NCI-H2227 treated with DMSO at 0.1 percent for 48 hours (cell line): ENCODE measurements at places on chromosomes 4 and X.

- no peak for DNase-seq
These were observed 185.6 kb downstream of the IQCM start for GRCh38 chr4:149630064-149630463.

- DNase-seq: peak; percentile 69
These were observed 2.5 kb downstream of the NYX start for GRCh38 chrX:41449615-41450014.

- no peak for DNase-seq
These were observed 5.1 kb upstream of the ASB9 start for GRCh38 chrX:15274946-15275345.

GRCh38 chrX:77167993-77168392, 279.2 kb upstream of the FGF16 start:
- no peak for DNase-seq

- peak; percentile 20 for DNase-seq
These were observed at the start of gene ITGB1BP2 for GRCh38 chrX:71301195-71301924. Gene ITGB1BP2, plus strand, starts transcription at chrX:71301750. Its CDS starts 57 bp downstream, at chrX:71301807.

DNA sequence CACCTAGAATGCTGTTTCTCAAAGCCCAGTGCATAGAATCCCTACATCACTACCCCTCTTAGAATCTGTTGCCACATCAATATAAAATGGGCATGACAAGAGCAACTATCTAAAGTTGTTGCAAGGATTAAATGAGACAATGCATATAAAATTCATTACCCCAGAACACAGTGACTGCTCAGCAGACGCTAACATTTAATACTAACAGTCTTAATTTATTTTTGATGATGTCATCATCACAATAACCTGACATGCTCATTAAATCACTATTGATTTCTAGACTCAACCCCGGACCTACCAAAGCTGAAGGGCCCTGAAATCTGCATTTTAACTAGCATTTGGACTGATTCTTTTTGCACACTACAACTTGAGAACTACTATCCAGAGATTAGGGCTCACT, 3.9 kb downstream of the ARSJ start:
- DNase-seq: no peak

- no peak for DNase-seq
These were observed 3.3 kb downstream of the CXCL1 start for GRCh38 chr4:73872316-73873108.

DNA sequence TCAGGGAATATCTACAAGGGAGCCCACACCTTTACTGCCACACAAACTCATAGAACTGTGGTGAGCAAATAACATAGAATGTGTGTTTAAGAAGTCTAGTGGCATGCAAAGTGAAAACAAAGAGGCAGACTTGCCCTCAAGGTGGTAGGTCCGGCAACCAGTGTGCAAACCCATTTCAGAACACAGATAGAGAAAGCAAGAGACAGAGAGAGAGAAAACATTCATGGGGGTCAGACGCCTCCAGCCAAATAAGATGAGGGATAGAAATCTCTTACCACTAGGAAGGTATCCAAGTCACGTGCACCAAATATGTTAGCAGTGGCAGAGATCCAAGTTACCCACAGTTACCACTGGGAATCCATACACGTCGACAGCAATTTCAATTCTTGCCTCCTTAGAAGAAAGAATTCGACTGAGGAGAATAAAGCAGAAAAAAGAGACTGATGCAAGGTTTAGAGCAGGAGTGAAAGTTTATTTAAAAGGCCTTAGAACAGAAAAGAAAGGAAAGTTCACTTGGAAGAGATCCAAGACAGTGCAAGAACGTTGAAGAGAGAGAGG, 252.8 kb downstream of the NAP1L3 start:
- DNase-seq: no peak

DNA sequence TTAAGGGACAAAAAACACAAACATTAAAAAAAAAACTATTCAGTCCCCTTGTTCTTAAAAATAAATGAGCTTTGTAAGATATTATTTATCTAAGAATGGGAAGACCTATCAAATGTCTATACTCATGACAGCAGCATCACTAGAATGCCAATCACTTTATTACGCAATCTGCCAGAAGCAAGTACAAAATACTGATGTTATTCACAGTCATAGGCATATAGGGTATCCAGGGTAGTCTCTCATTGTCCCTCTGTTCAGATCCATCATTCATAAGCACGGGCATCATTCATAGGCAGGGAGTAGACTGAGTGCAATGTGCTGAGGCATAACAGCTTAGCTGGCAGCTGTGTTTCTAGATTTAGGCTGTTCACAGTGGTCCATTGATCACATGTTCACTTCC, 109.1 kb downstream of the EPHA5 start:
- no peak for DNase-seq

DNA sequence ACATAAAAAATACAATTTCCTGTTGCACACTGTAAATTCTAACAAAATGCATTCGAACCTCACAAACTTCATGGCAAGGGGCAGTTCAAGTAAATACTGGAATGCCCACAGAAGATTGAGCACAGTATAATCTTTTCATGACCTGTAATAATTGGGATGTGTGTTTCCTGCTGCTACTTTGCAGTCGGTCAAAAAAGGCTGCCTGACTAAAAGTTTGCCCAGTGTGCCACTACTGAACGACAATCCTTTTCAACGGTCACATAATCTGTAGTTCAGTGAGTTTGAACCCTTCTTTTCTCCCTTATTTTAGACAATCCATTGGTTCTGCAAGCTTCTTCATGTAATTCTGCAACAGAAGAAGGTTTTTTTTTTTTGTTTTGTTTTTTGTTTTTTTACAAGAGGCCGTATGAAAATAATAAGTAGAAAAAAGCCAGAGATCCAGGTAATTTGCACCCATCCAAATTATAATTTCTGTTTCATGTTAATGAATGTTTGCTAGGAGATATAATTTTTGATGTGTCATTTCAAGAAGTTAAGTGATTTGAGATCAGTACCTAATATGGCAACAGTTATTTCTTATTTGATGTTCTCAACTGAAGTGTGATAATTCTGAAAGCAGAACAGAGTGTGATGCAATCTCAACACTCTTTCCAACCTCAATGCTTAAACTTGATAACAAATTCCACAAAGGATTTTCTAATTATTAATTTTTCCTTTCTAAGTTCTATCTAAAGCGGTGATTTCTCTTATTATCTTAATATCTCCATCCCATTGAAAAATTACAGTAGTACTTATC, 237.6 kb downstream of the FSTL5 start:
- no peak for DNase-seq

GRCh38 chrX:100379388-100379986, 30.6 kb downstream of the PCDH19 start:
- DNase-seq: peak; percentile 13

DNA sequence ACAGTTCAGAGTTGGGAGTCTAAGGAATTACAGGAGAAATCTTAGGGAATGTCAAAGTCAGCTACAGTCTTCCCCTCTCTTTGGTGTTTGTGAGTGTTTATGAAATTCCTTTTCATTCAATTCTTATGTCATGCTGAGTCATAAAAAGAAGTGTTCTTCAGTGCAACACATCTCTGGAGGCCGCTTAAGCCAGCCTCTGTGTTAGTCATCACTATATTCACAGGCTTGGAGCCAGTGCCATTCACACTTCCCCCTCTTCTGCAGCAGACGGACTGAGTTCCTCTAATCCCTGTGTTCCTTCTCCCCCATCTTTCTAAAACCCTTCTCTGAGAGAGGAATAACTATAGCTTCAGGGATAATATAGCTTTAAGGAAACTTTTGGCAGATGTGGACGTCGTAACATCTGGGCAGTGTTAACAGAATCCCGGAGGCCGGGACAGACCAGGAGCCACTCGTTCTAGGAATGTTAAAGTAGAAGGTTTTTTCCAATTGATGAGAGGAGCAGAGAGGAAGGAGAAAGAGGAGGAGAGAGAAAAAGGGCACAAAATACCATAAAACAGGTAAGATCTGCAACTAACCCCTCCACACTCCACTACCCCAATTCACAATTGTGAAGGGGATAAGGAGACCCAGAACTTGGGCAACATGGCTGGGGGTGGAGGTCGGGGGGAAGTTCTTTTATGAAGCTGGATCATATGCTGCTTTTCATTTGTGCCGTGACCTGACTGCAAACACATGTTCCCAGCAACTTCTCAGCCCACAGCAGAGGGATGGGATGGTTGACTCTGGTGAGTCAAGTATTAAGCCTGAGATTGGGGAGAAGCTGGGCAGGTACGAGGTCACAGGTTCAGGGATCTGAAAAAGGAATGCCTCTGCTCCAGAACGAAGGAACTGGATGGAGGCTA, at the start of gene SRPX2:
SRPX2 (plus strand) TSS at position 244 of the 905 bp plus-strand sequence. CDS start 2,124 bp downstream, outside the sequence.
- no peak for DNase-seq

DNA sequence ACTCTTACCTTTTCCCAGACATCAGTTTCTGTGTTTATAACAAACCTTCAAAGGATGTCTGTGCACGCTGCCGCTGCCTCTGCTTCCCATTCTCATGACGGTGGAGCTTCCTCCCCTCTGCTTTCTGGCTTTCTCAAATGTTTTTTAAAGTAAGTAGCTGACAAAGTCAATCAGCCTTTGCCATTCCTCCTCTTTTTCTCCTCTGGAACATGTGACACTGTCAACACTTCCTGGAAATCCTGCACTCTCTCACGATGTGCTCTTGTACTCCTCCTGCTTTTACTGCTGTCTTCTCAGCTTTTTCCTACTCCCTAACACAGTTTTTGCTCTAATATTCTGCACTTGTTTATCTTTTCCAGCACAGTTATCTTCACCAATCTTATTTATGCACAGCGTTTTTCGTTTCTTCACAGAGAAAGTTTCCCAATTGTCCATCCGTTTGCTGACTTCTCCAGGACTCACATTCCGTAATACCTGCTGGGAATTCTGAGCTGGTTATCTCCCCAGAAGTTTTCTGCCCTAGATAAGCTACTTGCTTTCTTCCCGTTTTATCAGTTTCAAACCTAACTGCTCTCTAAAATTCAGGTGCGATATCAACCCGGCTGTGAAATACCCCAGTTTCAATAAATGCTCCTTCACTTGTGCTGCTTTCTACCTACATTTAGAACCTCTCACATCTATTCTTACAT, 465.6 kb upstream of the AGA start:
- no peak for DNase-seq

DNA sequence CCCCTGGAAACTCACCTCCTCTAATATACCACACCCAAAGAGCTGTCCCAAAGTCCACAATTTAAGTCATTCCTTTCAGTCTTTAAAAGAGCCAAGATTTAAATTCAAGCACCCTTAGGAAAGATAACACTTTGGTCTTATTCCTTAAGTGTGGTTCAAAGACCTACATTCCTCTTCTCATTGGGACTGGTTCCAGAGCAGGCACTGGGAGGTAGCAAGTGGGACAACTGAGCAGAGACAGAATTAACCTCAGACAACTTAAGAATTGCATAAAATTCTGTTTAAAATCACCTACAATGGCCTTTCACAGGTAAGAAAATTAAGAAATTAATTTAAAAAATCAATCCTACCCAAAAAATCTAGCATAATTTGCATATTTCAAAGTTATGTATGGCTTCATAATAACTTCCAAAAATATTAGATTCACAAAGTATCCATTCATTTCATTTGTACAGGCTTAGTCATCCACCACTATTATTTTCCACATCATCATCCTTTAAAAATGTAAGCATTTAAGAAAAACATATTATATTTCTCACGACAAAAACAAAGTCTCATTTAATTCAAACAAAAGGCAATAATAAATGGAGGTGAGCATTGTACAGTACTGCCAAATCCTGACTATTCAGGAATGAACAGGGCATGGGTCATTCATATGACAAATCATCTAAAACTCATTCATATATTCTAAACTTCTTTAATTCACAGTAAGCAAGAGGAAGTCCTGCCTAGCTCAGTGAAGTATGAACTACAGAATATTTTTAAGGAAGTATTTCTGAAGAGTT, 13.6 kb downstream of the PRSS12 start:
- DNase-seq: no peak

DNA sequence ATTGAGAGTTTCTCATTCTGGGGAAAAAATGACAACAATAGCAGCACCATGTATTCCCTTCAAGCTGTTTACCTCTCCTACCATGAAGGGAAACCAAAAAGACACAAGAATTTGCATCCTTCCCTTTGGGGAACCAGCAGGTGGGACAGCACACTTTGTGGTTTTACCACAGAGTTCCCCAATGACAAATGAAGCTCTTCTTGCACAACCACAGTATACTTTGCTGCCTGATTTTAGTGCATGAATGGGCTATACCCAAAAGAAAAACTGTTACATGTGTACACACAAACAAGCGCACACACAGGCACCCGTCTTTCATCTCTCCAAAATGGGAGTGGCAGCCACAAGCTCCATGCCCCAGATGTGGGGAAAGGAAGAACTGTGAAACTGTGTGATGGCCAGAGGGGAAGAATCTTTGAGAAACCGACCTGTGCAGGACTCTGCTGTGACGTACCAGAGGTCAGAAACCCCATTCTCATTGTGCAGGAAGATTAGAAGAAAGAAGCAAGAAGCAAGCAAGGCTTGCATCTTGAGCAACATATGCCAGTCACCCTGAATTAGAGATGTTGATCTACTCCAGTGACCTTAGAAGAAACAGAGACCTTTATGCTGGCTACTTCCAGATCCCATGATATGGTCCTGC, 2.7 kb upstream of the MAML3 start:
- no peak for DNase-seq

DNA sequence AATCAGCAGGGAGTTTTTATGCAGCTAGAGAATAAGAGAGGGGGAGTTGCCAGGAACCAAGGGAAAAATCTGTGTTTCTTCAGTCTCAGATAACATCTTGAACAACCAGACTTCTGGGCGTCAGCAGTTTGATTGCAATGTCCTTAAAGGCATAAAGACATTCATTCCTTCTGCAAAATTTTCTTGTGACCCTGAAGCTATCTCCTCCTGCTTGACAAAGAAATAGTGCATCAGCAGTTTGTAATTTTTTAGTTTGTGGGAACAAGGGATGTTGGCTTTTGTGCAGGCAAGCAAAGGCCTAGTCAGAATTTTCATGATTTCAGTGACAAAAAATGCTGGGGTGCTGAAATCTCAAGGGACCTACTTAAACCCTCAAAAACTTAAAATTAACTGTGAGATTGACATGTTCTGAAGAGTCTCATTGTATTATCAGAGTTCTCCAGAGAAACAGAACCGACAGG, 125.8 kb upstream of the UNC5C start:
- no peak for DNase-seq

GRCh38 chr4:109298279-109299010, 4.0 kb downstream of the COL25A1 start:
- no peak for DNase-seq

GRCh38 chr4:169015186-169015623, 5.2 kb upstream of the CBR4 start:
- DNase-seq: no peak

DNA sequence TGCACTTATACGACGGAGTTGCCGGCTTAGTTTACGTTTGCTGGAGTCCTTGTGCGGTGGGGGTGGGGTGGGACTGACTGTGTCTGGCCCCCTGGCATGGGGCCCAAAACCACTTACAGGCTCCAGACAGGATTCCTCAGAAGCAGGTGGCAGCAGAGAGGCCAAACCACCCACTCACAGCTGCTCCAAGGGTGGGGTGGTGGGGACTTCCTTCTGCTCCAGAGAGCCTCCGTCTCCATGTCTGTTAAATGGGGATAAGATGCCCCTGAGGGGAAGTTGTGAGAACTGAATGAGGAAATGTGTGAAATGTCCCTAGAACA, 36.7 kb downstream of the PSAPL1 start:
- no peak for DNase-seq

GRCh38 chr4:10074767-10075105, 41.9 kb downstream of the WDR1 start:
- no peak for DNase-seq

- no peak for DNase-seq
These were observed 2.6 kb upstream of the IL13RA1 start for GRCh38 chrX:118724775-118725174.
